ENCODE measurements at places on chromosomes 7 and 10. TPM values are rescaled to one million over a fixed set of nuclear protein-coding genes. Genes with fewer than 3 reads are reported as not detected.

DNA sequence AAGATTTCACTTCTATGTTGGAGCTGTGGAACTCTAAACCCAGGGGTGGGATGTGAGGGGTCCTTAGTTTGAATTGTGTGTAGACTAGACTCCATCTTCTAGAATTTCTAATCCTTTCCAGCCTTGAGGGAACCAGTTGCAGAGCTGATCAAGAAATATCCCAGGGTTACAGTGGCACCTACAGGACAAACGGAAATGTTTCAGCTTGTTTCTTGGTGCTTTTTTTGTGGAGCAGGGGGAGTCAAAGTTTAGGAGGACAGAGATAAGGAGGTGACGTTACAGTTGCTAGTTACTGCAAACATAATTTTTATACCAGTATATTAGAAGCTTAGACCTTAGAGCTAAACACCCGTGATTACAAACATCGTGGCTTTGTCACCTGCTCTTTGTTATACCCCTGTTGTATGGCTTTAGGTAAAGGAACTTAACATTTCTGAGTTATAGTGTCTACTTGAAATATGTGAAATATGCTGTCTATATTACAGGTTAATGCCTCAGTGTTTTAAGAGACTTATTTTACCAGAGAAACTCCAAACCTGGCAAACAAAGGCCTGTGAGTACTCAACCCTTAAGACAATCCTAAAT lies 84.5 kb upstream of the DYNC1I1 start:
- H3K4me1 ChIP-seq, result no peaks in the 10 kb centered on the region
- H3K36me3 ChIP-seq, result no peaks in the 10 kb centered on the region
- peak; percentile 27 for DNase-seq
- no peaks in the 10 kb centered on the region for H3K27me3 ChIP-seq

DNA sequence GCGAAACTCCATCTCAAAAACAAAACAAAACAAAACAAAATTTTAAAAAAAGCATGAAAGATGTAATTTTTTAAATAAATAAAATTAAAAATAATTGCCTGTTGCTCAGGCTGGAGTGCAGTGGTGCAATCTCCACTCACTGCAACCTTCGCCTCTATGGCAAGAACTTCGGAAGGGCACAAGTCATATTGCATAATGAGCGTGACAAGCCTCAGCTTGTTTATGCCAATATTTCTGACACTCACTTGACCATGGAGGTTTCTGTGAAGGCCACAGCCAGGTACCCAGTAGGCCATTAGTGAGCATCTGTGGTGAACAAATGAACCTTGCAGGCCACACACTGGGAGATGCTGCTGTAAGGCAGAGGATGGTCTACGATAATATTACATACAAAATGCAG lies 106.1 kb upstream of the KMT2C start:
- no peak for DNase-seq
- H3K27ac ChIP-seq, result no peak overlapping the region
- H3K27me3 ChIP-seq, result no peaks in the 10 kb centered on the region
- no peak overlapping the region for H3K4me3 ChIP-seq

DNA sequence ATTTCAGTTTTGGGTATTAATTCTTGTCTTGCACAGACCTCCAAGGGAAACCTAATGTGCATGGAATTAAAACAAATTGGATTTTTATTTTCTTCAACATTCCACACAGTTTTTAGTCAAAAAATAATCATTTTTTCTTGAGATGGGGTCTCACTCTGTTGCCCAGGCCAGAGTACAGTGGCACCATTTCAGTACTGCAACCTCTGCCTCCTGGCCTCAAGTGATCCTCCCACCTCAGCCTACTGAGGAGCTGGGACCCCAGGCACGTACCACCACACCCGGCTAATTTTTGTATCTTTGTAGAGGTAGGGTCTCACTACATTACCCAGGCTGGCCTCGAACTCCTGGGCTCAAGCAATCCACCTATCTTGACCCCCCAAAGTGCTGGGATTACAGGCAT lies 4.9 kb downstream of the BAIAP2L1 start:
- DNase-seq, result no peak
- H3K4me3 ChIP-seq, result no peak overlapping the region
- H3K27ac ChIP-seq, result peak overlapping the region; percentile 41
- H3K4me1 ChIP-seq, result peaks cover 34% of the 10 kb centered on the region
- H3K27me3 ChIP-seq, result no peaks in the 10 kb centered on the region
- no peaks in the 10 kb centered on the region for H3K36me3 ChIP-seq

Gene OR2A12
- not detected for total RNA-seq

DNA sequence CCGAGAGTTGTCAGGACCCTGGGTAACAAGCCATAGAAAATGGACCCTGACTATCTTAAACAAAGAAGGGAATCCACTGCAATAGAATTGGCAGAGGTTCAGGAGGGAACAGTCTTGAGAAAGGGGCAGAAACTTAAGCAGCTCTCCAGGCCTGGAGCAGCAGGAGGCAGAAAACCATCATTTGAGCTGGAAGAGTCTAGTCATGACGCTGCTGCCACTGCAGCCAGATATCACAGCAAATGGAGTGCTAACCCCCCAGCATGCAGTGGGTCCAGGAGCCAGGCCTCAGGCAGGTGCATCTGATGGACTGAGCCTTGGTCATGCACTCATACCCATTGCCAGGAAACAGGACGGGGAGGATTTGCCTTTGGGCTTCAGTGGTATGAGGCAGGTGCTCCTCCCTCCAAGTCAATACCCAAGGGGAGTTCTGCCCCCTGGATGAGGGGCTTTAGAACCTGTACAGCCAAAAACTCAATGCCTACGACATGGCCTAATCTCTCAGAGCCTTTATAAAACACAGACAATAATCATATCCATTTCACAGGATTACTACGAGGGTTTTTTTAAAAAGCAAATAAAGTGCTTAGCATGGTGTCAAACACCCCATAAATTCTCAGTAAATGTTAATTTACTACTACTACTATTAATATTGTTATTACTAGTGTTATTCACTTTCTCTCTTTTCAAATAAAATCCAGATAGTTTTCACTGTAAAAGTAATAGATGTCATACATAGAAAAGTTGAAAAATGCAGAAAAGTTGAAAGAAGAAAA lies 30.7 kb downstream of the DUSP5 start:
- no peak overlapping the region for H3K4me3 ChIP-seq
- no peaks in the 10 kb centered on the region for H3K27me3 ChIP-seq
- H3K36me3 ChIP-seq, result no peaks in the 10 kb centered on the region
- H3K27ac ChIP-seq, result peak overlapping the region; percentile 8

Gene CTAGE15
- total RNA-seq, result 0.46 TPM

GRCh38 chr10:23540401-23541030 lies 101.6 kb downstream of the OTUD1 start:
- H3K4me1 ChIP-seq, result no peaks in the 10 kb centered on the region
- DNase-seq, result no peak
- no peak overlapping the region for H3K4me3 ChIP-seq
- H3K36me3 ChIP-seq, result no peaks in the 10 kb centered on the region
- H3K27ac ChIP-seq, result no peak overlapping the region

Gene NEUROD6
- total RNA-seq, result not detected

Gene TUBAL3
- total RNA-seq, result not detected

- no peak overlapping the region for H3K4me3 ChIP-seq
- H3K27me3 ChIP-seq, result no peaks in the 10 kb centered on the region
- no peak overlapping the region for H3K27ac ChIP-seq
- DNase-seq, result no peak
Observed at GRCh38 chr7:146862415-146862814, 745.8 kb downstream of the CNTNAP2 start.

Gene KAZALD1
- total RNA-seq, result 21.2 TPM

GRCh38 chr7:24963218-24963617 lies 16.8 kb downstream of the OSBPL3 start:
- H3K4me3 ChIP-seq, result no peak overlapping the region
- no peaks in the 10 kb centered on the region for H3K36me3 ChIP-seq
- H3K27me3 ChIP-seq, result no peaks in the 10 kb centered on the region
- DNase-seq, result no peak
- no peaks in the 10 kb centered on the region for H3K4me1 ChIP-seq

DNA sequence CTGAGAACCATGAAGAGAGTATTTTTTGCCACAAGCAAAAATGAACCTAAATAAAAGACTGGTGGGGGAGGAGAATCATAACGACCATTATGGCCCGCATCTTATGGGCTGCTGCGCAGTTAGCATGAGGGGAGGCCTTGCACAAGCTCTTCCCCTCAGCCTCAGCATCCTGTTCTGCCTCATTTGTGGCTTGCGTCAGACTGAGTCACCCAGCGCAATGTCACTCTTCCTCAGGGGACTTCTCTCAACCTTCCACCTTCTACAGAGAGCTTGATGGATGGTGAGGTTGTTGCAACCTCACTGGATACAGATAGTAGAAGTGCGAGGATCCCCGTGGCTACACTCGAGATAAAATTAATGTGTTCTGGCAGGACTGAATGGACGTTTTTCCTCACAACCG lies 16.8 kb upstream of the GPR15LG start:
- no peak overlapping the region for H3K27ac ChIP-seq
- no peak overlapping the region for H3K4me3 ChIP-seq
- no peaks in the 10 kb centered on the region for H3K4me1 ChIP-seq
- DNase-seq, result peak; percentile 25
- H3K27me3 ChIP-seq, result no peaks in the 10 kb centered on the region

GRCh38 chr10:102476466-102477141 lies 25.3 kb upstream of the C10orf95 start:
- H3K27ac ChIP-seq, result no peak overlapping the region
- no peak overlapping the region for H3K4me3 ChIP-seq
- H3K36me3 ChIP-seq, result no peaks in the 10 kb centered on the region

DNA sequence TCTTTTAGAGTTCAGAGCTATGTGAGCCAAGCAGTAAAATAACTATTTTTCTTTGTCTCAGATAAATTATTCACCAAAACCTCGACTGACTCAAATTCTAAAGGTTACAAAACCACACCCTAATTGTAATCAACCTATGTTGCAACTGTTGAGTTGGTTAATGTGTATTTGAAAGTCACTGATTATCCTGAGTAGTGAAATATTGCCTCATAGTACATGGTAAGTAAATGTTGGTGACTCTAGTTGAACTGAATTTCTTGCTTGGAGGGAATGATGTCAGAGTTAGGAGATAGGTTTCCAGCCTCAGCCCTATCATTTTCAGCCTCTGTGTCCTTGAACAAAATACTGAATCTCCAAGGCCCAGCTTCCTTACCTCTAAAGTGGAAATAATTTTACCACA lies 3.0 kb upstream of the CYP2C18 start:
- peaks cover 4% of the 10 kb centered on the region for H3K27me3 ChIP-seq
- no peaks in the 10 kb centered on the region for H3K4me1 ChIP-seq
- DNase-seq, result no peak
- no peak overlapping the region for H3K4me3 ChIP-seq
- H3K36me3 ChIP-seq, result no peaks in the 10 kb centered on the region

GRCh38 chr10:26335574-26336093 lies 102.5 kb upstream of the APBB1IP start:
- no peak overlapping the region for H3K4me3 ChIP-seq
- no peaks in the 10 kb centered on the region for H3K4me1 ChIP-seq
- H3K36me3 ChIP-seq, result no peaks in the 10 kb centered on the region
- no peaks in the 10 kb centered on the region for H3K27me3 ChIP-seq

- no peaks in the 10 kb centered on the region for H3K27me3 ChIP-seq
- H3K27ac ChIP-seq, result no peak overlapping the region
- H3K4me1 ChIP-seq, result no peaks in the 10 kb centered on the region
- H3K4me3 ChIP-seq, result no peak overlapping the region
- H3K36me3 ChIP-seq, result no peaks in the 10 kb centered on the region
Observed at GRCh38 chr7:44415510-44415909, 74.9 kb downstream of the NUDCD3 start.

DNA sequence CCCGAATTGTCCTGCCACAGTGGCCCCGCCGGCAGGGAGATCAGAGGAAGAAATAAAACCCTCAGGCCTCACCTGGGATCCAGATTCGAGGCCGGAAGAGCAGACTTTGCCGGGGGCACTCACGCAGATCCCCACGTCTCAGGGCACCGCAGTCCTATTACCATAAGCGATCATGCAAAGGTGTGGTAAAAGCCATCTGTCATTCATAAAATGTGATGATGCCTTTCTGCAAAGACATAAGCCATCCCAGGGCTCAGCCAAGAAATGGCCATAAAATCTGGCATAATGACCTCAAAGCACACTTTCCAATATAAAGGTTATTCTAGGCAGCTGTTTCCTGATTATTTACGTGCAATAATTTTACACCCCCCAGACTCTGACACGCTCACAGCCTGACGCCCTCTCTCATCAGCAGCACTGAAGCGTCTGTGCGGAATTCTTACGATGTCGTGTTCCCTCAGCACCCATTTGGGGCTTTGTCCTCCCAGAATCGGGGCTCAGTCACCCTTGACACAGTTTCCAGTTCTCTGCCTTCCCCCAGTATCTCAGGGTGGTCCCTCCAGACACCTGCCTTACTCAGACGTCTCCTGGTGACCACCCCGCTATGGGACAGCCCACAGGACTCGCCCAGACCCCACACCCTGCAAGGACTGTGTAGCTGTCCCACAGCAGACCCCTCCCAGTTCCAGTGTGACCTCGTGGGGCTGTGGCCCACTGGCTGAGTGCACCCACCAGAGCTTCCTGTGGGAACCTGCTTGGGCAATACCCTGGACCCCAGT lies 74.3 kb upstream of the FAM20C start:
- H3K4me1 ChIP-seq, result peaks cover 2% of the 10 kb centered on the region
- no peak overlapping the region for H3K4me3 ChIP-seq
- H3K27me3 ChIP-seq, result no peaks in the 10 kb centered on the region
- no peak for DNase-seq
- no peaks in the 10 kb centered on the region for H3K36me3 ChIP-seq

- peaks cover 24% of the 10 kb centered on the region for H3K4me1 ChIP-seq
- DNase-seq, result no peak
- no peaks in the 10 kb centered on the region for H3K36me3 ChIP-seq
- H3K27me3 ChIP-seq, result no peaks in the 10 kb centered on the region
Observed at GRCh38 chr10:77877441-77878344, 48.9 kb downstream of the DLG5 start.
